Activated CD4-positive, alpha-beta T cell treated with anti-CD3 and anti-CD28 coated beads for 1 hour (primary cell): ENCODE measurements at places on chromosomes 5 and 9.

GRCh38 chr9:30522486-30522885 lies 1862.0 kb upstream of the ACO1 start:
- no peak for DNase-seq

DNA sequence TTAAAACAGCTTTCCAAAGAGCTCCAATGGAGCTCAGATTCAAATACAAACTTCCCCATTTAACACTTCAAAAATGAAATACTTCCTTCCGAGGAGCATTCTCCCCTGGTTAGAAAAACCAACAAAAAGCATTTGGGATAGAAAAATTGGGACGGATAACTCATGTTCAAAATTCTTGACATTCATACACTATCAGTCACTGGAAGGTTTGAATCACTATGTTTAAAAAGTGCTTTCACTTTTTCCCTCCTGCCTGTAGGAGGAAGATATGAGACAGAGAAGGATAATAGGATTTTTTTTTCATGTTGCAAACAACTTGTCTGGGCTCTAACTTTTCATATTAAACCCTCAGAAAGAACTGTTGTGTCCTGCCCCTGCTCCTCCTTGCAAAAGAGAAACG lies 412.0 kb downstream of the ACTL7B start:
- no peak for DNase-seq

DNA sequence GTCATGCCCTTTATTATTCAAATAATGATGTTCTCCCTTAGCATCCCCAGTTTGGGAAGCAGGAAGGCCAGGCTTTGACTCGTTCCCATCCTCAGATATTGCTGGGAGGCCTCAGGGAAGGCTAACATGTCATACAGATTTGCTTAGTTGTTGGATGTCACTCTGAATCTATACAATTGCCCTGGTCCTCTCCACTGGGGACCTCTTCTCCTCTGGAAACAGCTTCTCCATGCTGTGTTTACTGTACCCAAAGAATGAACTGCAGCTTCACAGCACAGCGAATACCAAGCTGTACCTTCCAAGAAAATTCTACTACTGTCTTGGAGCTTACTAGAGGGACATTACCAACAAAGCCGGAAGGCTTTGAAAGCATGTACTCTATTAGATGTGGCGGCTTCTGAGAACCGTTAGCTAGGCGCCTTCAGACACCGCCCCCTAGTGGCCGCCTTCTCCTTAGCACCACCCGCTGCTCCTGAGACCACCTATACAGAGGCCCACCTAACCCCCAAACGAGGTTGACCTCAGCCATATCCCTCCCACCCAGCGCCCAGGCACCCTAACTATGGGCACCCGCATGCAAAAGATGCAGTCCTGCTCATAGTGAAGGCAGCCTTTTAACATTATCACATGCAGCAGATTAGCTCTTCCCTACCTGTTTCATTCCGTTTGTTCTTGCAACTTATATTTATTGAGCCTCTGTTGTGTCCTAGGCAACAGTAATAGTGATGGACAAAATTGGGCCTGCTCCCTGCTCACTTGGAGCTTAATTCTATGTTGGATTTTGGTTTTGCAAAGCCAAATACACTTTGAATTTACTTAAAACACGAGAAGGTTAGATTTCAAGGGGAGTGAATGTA lies 34.9 kb upstream of the FOXI1 start:
- no peak for DNase-seq

DNA sequence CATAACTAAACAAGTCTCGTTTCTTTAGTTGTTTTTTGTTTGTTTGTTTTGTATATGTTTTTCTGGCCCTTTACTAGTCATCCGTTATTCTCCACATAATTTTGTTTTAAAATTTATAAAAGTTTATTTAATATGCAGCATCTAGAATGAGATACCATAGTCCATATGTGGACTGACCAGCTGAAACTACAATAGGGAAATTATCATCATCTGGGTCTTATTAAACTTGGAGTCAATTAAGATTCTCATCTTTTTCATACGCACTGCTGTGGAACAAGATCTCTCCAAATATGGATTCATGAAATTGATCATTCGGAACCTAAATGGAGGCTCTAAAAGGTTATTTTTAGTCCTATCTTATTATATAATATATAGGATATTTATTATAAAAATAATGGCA lies 99.3 kb downstream of the FGF1 start:
- no peak for DNase-seq

DNA sequence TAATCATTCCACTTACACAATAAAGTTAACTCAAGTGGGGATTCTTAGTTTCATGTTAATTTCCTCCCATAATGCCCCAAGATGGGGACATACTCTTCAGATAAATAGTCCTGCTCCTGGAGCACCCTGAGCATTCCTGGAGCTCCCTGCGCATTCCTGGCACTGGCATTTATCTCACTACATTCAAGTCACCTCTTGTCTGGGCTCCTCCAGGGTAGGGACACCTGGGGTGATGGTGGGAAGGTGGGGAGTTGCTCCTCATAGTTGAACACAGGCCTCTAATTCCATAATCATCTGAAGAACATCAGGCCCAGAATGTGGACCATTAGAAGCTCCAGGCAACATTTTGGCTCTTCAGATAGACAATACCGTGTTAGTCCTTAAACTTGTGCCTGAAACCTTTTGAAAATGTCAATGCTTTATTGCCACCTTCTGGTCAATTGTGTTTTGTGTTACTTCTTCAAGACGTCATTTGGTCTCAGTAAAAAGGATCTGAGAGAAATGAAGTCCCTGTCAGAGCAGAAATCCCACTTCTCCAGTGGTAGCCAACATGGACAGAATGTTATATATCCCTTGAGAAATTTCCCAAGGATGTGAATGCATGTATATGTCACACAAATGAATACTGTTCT lies 14.2 kb upstream of the AGGF1 start:
- no peak for DNase-seq

DNA sequence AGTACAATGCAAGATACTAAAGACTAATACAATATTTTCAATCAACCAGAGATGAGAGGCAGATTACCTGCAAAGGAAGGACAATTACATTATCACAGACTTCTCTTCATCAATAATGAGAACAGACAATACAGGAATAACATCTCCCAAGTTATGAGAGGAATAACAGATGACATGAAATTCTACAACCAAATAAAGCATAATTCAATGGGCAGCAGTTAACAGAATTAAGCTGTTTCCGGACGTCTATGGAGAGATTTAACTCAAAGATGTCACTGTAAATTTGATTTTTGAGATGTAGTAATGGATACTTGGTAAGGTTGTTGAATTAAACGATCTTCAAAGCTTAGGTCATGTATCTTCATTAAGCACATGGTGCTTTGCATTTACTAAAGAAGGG lies 19.8 kb upstream of the PARP8 start:
- DNase-seq, result no peak

GRCh38 chr9:135410831-135411473 lies 68.6 kb upstream of the PPP1R26 start:
- no peak for DNase-seq

- no peak for DNase-seq
Observed at GRCh38 chr5:74556006-74556405, 84.5 kb downstream of the ENC1 start.

GRCh38 chr9:126745574-126746411 lies 59.0 kb upstream of the ZBTB43 start:
- no peak for DNase-seq

GRCh38 chr9:128143525-128144238 lies 5.6 kb upstream of the LCN2 start:
- DNase-seq, result no peak

- DNase-seq, result no peak
Observed at GRCh38 chr9:13100914-13101572, 178.4 kb downstream of the MPDZ start.

DNA sequence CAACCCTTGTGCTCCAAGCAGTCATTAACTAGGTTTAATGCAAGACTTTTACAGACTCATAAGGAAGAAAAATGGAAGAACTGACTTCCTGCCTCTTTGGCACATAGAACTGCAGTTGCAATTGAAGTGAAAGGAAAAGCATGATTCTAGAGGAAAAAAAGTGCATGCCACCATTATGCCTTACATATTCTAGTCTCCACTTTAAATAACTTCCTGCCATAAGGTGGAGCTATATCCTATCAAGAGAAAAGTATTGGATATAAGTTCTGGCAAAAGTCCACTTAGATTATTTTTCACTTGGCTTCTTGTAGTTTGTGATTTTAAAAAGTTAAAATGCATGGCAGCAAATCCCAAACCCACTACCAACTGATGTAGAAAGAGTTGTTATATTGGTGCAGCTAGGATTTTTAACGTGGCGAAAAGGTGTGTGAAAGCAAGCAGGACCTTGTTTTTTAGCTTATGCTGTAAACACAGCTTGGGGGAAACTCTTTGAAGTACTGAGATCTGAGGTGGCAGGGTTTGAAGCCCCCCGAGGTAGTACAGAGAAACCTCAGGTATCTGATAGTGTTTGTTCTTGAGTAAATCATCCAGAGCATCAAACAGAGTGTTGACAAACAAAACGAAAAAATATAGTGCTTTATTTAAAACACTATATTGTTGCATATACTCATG lies 117.9 kb downstream of the ANXA1 start:
- DNase-seq, result no peak

DNA sequence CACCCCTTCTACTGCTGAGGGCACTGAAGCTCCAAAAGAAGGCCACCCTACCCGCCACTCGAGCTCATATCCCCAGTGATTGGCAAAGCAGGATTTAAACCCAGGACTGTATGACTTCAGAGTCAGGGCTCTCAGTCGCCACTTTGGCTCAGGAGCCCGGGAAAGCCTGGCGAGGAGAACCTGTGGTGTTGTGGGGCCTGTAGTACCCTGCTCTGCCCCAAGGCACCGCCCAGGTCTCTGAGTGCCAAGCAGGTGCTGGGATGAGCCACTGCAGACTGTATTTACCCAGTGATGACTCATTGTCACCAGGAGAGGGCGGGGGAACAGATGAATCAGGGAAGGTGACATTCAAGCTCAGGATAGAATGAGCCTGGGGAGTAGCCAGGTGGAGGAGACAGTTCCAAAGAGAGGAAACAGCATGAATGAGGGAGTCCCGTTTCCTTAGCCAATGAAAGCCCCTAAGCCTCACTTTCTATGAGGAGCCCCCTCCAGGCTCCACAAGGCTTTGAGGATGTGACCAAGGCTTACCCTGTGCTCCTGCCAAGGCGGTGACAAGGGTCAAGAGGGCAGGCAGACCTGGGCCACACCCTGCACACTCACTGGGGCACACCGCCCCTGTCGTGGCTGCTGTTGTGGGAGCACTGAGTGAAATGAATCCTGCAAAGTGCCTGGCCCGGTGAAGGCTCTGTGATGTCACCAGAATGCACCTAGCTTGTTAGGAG lies 17.8 kb upstream of the DPM2 start:
- DNase-seq, result peak; percentile 81

DNA sequence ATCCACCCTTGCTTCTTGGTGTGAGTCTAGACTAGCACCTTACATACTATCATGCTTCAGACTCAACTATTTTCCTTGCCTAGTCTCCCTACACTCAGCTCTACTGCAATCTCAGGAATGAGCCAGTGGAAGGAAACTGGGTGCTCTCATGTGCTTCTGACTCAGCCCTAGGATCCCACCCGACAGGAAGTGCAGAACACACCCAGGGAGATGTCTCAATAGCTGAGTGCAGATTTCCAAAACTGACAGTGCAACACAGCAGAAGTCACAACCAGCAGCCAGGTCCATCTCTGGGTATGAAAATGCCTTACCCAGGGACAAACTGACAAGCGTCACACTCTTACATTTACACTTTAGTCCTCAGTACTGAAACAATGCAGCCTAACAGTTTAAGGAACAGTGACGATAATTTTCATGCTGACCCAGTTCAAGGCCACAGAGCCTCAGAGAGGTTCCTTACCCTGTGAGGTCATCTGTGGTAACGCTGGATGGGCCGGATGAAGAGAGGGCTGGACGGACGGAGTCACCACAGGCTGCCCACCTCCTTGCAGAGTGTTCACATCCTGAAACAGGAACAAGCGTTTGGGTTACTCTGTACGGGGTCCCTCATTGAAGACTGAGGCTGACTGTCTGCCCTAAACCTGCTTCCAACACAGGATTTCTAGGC lies 33.0 kb downstream of the FKBP15 start:
- DNase-seq, result no peak

- DNase-seq, result no peak
Observed at GRCh38 chr9:108586471-108587139, 269.2 kb downstream of the ACTL7B start.

DNA sequence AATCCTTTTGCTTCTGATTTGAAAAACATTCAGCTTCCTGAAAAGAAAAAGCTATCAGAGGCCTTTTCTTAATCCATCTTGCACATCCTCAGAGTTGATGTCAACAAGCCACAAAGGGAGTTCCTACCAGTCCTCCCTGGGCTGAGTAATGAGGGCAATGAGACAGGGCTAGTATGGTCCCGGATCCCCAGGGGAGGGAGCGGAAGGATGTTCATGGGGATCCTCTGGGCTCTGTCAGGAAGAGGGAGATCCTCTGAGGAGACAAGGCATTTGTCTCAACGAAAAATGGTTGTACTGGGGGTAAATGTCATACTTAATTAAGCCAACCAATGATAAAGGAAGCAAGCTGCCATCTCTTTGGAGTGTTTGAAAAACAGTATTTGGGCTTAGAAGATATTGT lies 195.3 kb downstream of the DTWD2 start:
- DNase-seq, result no peak

GRCh38 chr9:88197016-88197415 lies 58.7 kb upstream of the SPATA31C2 start:
- DNase-seq, result no peak

GRCh38 chr5:80181618-80182211 lies 74.1 kb downstream of the SERINC5 start:
- DNase-seq, result no peak

DNA sequence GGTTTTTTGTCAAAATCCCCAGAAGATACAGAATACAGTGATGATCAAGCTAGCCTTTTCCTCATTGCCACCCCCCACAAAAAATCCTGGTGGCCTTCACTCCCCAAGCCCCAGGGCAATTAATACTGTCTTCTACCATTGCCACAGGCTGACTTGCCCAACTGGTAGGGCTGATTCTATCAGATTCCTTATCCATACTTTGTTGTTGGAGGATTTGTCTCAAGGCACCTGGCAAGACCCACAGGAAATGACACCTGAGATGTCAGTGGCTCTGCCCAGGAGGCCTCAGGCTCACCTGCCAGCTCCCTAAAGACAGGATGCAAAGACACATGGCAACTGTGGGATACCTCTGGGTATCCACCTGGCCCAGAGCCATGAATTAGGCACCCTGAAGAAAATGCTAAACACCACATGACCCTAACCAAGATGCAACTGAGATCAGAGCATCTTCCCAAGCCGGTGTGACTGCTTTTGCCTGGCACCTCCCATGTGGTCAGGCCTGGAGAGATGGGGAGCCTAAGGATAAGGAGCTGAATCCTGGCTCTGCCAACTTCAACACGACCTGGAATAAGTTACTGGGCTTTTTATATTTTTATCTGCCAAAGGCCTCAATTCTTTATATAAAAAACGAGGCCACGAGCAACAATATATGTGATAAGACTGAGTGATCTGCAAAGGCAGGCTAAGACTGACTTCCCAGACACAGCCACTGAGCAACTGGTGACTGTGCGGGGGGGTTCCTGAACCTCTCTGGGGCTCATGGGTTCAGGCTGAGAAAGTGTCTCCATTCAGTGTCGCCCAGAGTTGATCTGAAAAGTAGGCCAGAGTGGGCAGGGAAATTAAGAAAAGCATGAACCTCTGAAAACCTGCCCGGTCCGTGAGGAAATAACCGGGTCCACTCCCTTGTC lies 944 bp downstream of the ATOX1 start:
- no peak for DNase-seq

- no peak for DNase-seq
Observed at GRCh38 chr5:147616421-147616820, 106.6 kb upstream of the DPYSL3 start.

- DNase-seq, result no peak
Observed at GRCh38 chr9:100452894-100453293, 20.1 kb upstream of the TMEFF1 start.
